ENCODE measurements at places on chromosomes 6 and 20.

GRCh38 chr6:140107216-140107615 lies 732.8 kb upstream of the CITED2 start:
- DNase-seq: no peak

- no peak for DNase-seq
These were observed 37.1 kb downstream of the SERPINB1 start for GRCh38 chr6:2804516-2804915.

- no peak for DNase-seq
These were observed 722.6 kb upstream of the NRSN1 start for GRCh38 chr6:23403460-23403859.

- DNase-seq: no peak
These were observed 5.4 kb upstream of the GINM1 start for GRCh38 chr6:149560736-149561135.

- DNase-seq: no peak
These were observed 1040.7 kb upstream of the ADGRB3 start for GRCh38 chr6:67594366-67594765.

DNA sequence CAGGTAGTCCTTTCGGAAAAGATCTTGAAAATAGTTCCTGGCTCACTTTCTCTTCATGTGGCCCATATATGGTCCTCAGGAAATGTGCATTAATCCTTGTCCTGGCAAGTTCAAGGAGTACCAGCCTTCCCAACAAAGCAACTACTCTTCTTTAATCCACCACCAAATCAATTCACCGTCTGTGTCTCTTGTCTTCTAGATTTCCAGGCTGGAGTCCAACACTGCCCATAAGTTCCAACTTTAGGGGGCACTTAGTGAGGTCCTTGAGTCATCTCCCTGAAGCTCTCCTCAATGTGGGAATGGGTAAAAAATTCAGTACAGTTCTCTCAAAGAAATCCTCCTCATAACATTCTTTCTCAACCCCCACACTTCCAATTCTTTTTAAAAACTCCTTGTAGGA lies 6.9 kb upstream of the DAAM2 start:
- no peak for DNase-seq

DNA sequence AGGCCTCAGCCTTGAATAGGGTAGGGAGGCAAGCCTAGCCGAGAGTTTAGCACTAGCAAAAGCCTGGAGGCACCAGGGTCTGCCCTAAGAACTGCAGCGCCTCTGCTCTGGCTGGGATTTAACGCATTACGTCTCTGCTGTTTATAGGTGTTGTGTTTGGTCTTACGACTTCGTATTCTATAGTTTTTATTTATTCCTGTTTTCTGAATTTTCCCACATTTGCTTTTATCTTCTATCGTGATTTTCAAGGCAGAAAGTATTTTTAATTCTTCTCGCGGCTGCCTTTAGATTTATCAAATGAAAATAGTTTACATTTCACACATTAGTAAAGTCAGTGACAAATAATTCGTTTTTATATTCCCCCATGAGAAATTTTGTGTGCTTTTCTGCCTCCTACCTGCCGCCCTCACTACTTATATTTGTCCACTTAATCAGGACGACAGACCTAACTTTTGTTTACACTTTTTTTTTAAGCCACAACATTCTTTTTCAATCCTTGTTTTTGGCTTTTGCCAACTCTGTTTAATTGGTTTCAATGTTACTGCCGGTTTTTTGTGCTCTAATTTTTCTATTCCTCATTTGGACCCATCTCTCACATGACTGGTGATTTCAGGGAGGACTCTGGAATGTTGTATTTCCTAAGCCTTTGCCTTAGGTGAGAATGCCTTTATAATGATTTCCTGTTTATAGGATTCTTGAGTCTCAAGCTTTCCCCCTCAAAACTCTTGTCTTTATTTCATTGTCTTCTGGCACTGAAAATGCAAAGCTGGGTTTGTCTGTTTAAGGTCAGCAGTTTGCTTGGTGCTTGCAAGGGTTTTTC lies 1.3 kb upstream of the LZTS3 start:
- DNase-seq: no peak

DNA sequence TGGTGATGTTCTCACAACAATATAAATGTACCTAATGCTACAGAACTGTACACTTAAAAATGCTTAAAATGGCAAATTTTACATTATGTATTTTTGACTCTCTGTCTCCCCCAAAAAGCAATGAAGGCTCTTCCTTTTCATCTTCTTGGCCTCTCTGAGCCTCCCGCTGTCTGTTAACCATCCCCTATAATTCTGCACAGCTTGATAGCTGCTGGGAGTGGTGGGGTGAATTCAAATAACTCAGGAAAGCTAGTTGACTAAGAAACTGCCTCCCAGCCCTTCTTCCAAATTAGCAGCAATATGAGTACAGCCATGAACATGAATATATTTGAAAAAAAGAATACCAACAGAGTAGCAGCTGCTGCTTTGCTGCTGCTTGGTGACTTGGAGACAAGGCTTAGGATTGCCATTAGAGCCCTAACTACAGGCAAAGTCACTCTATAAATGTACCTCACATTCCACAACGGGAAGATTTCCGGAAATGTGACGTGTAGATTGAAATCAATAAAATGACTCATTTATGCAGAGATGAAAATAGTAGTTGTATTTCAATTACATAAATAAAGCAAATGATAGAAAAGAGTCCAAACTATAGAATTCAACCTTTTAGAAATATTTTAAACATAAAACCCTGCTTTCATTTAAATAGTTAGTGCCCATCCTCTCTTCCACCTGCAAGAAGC lies 200.1 kb upstream of the HEY2 start:
- DNase-seq: no peak

- no peak for DNase-seq
These were observed 138.0 kb upstream of the ZNF217 start for GRCh38 chr20:53731595-53731994.

DNA sequence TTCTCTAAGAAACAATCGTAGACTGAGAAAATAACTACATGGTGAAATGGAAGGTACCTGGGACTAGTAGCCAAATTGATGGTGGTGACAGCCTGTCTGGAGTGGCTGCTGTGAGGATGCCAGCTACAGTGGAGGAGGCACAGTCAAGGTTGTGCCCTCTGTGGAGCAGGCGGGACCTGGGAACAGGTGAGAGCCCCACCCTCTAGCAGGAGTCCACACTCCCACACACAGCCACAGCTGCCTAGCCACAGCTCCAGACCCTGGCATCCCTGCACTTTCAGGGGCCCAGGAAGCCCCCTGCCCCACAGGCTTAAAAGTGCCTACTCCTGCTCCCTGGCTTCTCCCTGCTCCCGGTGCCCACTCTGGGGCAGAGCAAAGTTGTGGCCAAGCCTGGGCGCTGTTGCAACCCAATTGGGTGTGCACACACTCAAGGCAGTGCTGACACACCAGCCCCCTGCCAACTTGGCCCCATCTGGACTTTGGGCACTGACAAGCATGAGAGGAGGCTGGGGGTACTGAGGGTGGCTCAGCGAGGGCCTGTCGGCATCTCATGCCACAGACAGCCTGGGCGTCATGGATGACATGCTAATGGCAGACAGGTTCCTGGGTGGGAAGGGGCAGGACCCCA lies 548.7 kb downstream of the TBC1D32 start:
- no peak for DNase-seq

- no peak for DNase-seq
These were observed 162.7 kb downstream of the ANKRD60 start for GRCh38 chr20:58065508-58066361.

GRCh38 chr20:11170025-11170424 lies 496.2 kb upstream of the JAG1 start:
- no peak for DNase-seq

DNA sequence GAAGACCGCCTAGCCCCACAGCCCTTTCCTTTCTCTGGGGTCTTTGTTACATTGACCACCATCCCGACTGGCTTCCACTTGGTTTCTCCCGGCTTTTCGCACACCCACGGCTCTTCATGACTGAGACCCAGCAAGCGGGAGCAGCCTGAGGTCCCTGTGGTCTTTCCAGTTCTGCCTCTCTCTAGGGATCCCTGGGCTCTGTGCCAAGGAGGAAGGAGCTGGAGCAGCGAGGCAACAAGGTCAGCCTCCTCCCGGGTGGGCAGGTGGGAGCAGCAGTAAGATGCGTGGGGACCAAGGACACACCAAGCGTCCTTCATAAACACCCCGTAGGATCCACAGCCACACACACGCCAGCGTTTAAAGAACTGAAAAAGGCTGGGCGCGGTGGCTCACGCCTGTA lies 29.6 kb upstream of the MRGBP start:
- DNase-seq: no peak

DNA sequence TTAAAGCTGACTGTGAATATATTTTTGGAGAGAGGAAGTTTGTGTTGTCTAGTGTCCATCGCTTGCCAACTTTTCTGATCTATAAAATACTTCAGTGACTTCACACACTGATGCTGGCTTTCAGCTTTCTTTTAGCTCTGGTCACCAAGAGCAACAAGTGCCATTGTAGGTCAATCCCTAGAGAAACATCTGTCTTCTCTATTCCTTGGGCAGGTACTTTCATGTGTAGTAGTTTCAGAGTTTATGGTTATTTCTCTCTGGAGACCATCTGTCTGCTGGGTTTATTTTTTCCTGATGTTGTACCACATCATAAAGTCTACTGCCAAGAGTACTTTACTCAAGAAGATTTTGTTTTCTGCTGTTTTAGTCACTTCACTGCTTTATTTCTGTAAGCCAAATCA lies 249.9 kb downstream of the KHDC1L start:
- DNase-seq: no peak

DNA sequence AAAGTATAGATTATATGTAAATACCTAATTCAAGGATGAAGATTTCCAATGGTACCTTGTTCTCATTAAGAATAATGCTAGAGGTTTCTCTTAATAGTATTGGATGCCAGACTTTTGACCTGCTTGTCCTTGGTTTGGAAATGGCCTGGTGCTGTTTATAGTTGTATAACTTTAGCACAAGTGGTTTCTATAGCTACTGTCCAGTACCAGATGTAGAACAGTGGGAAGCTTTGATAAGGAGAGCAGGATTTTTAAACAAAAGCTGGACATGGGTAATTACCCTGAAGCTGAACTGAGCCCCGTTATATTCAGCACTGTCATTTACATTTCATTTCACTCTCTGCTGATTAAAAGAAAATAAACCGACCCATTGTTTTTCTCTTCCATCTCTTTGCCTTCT lies 43.7 kb downstream of the TRMT11 start:
- DNase-seq: no peak

GRCh38 chr6:31575952-31576685 lies 754 bp downstream of the TNF start:
- no peak for DNase-seq

DNA sequence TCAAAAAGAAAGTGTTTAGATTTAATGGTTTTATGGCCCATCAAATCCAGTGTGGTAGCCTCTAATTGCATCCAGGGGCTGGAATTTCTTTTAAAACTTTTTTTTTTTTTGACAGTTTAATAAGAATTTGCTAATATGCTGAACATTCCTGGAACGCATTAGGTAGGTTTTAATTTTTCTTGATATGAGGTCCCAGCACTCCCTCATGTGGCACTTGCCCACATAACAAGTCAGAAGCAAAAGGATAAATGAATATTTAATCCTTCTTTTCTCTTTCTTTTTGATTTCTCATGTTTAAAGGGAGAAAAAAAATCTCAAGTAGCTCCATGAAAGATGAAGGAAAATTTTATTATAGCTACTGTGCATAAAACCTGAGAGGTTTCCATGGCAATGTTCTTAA lies 13.5 kb downstream of the HAO1 start:
- DNase-seq: no peak

- DNase-seq: peak; percentile 37
These were observed 7.9 kb downstream of the NKX2-2 start for GRCh38 chr20:21505810-21506530.

DNA sequence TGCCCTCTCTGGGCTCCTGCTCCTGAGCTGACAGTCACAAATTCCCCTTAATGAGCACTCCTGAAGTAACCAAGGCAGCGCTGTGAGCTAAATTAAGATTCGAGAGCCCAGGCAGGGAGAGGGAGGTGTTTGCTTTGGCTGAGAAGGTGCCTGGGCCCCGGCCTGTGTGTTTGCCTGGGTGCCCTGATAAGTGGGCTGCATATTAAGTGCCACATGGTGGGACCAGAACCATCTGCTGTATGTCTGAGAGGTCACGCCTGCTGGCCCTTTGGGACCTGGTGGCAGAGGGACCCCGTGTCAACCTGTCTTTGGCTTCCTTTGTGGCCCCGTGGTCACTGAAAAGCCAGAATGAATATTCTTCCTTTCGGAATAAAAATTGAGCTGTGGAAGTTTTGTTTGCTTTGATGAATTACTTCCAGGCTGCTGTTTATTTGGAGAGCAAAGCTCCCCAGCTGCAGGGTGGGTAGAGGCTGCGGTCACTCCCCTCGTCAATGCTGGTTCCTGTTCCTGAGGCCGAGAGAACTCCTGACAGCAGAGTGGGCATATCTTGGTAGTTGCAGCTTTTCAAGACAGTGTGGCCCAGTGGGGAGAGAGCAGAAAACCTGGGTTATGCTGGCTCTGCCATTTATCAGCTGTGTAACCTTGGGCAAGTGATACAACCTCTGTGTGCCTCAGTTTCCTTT lies 17.5 kb upstream of the KCNK16 start:
- no peak for DNase-seq

DNA sequence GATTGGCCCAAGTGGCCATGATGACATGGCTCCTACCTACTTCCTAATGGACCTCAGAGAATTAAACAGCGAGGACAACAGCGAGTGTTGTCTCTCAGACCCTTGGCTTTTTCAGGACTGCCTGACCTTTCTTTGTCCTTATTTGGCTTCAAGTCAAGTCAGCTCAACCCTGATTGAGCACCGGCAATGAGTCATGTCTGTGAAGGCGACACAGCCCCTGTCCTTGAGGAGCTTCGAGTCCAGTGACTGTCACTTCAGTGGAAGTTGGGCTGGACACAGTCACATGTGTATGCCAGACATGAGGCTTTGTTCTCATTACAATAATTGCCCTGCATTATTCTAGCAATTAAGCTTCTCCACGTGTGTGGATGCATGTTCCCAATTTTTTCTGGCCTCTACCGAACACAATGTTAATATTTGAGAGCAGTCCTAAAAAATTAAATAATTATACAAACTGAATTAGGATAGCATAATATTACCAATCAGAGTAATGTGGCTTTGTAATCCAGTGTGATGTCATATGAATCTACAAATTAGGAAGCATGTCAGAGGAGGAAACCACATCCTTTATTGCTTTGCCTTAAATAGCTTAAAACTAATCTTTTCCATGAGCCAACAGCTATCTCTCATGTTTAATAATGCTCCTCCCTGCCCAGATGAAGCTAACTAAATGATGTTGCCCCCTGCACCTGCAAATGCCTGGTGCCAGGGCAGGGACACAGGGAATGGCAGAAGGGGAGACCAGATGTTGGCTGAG lies 178.6 kb downstream of the CDH26 start:
- DNase-seq: no peak

- DNase-seq: no peak
These were observed 29.7 kb downstream of the STK35 start for GRCh38 chr20:2131366-2131765.

- peak; percentile 35 for DNase-seq
These were observed at the start of gene ETV7 for GRCh38 chr6:36387440-36388303. Gene ETV7, minus strand, starts transcription at chr6:36387669. Its CDS starts 128 bp downstream, at chr6:36387541.
